ENCODE measurements at places on chromosomes 4 and X. TPM values are rescaled to one million over a fixed set of nuclear protein-coding genes. Genes with fewer than 3 reads are reported as not detected.

Gene RIBC1
- 2.4 TPM for total RNA-seq

Gene STARD8
- total RNA-seq: 3.5 TPM

DNA sequence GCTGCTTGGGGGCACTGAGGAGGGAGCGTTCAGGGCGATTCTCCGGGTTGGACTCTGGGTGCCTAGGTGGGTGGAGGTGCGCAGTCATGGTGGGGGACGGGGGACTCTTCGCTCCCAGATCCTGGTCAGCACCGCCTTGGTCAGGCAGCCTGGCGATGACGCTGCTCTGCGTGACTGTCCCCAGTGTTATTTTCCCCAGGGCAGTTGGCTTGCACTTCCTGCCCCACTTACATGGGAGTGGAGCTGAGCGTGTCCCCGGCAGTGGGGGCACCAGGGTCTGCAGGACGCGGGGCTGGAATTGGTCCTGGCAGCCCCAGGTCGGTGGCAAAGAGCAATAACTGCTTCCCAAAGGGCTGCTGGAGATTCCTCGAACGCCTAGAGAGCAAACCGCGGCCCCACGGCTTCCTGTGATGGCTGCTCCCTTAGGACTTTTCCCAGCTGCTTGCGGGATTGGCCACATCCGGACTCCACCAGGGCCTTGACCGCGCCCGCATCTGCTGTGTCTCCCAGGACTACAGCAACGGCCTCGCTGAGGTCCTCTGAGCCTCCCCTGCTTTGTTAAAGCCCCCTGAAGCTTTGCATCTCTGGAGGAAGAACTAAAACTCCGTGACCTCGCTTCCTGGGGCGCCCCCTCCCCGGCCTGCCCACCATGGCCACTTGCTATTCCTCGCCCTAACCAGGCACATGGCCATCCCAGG lies 35.3 kb upstream of the GPR78 start:
- H3K4me1 ChIP-seq: no peaks in the 10 kb centered on the region
- H3K4me3 ChIP-seq: no peak overlapping the region
- H3K27ac ChIP-seq: no peak overlapping the region
- H3K36me3 ChIP-seq: no peaks in the 10 kb centered on the region
- DNase-seq: no peak

DNA sequence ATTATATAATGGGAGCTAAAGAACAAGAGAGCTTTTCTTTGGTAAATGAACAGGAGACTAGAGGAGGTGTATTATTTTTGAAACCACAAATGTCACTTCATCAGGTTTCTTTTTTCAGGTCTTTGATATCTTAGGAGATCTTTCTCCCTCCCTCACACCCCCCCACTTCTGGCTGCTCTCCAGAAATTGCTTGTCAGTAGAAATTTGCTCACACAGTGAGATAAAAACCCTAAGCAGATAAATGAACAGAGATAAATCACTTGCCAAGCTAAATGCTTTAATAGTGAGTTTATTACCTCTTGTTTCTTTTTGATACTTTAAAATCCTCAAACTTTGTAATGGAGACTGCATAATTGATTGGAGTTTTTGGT lies 421.2 kb upstream of the TENM3 start:
- no peak overlapping the region for H3K27ac ChIP-seq
- no peak overlapping the region for H3K4me3 ChIP-seq
- no peaks in the 10 kb centered on the region for H3K27me3 ChIP-seq
- H3K36me3 ChIP-seq: no peaks in the 10 kb centered on the region
- no peaks in the 10 kb centered on the region for H3K4me1 ChIP-seq

GRCh38 chrX:105282077-105282476 lies 61.6 kb upstream of the TEX13A start:
- DNase-seq: no peak
- H3K36me3 ChIP-seq: no peaks in the 10 kb centered on the region
- no peaks in the 10 kb centered on the region for H3K4me1 ChIP-seq
- no peak overlapping the region for H3K4me3 ChIP-seq
- H3K27me3 ChIP-seq: no peaks in the 10 kb centered on the region
- H3K27ac ChIP-seq: no peak overlapping the region

GRCh38 chr4:103757631-103758030 lies 37.8 kb upstream of the TACR3 start:
- no peak for DNase-seq
- H3K27me3 ChIP-seq: no peaks in the 10 kb centered on the region
- H3K4me3 ChIP-seq: no peak overlapping the region
- H3K4me1 ChIP-seq: no peaks in the 10 kb centered on the region

DNA sequence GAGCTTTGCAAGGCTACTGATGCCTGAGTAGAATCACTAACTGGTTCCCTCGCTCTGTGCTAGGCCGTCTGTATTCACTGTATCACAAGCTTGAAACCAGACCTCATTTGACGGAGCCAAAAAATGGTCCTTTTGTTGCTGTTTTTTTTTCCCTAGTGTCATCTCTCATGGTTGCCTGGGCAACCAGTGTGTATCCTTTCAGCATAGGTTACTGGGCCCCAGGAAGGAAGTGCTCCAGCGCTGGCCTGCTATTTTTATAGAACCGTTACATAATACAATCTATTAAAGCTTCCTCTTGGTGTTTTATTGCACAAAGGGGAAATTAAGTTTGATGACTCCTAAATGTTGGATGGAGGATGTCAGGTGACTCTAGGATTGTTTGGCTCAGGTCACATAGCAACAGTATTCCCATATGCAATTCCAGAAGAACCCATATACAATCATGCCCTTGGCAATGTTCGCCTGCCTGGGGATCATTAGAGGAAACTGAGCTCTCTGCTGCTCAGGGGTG lies 220.4 kb downstream of the SPRY1 start:
- H3K27ac ChIP-seq: peak overlapping the region; percentile 8
- no peaks in the 10 kb centered on the region for H3K27me3 ChIP-seq
- no peak overlapping the region for H3K4me3 ChIP-seq
- no peaks in the 10 kb centered on the region for H3K36me3 ChIP-seq

GRCh38 chr4:6019316-6020263 lies 1.4 kb upstream of the C4orf50 start:
- DNase-seq: no peak
- H3K4me1 ChIP-seq: no peaks in the 10 kb centered on the region
- no peaks in the 10 kb centered on the region for H3K27me3 ChIP-seq
- no peaks in the 10 kb centered on the region for H3K36me3 ChIP-seq
- no peak overlapping the region for H3K27ac ChIP-seq

DNA sequence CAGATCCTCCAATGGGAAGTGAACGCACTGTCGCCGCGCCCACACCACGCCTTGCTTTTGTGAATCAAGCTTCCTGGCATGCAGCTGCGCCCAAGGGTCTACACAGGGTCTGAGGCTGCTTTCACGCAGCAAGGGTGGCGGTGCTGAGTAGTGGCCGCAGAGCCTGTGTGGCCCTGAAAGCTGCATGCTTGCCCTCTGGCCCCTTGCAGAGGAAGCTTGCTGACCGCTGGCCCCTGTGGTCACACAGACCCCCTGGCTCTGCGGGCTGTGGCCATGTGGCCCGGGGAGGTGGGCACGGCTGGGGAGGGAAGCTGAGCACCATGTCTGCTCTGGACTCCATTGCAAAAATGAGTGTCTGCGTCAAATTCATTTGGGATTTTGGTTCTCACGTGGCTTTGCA lies 8.8 kb downstream of the DOK7 start:
- no peak overlapping the region for H3K4me3 ChIP-seq
- no peak for DNase-seq
- no peaks in the 10 kb centered on the region for H3K27me3 ChIP-seq
- H3K36me3 ChIP-seq: no peaks in the 10 kb centered on the region
- no peaks in the 10 kb centered on the region for H3K4me1 ChIP-seq

GRCh38 chr4:998096-998691 lies 5.0 kb upstream of the SLC26A1 start:
- no peak overlapping the region for H3K4me3 ChIP-seq
- no peaks in the 10 kb centered on the region for H3K36me3 ChIP-seq
- peaks cover 3% of the 10 kb centered on the region for H3K27me3 ChIP-seq
- H3K4me1 ChIP-seq: peaks cover 9% of the 10 kb centered on the region
- H3K27ac ChIP-seq: no peak overlapping the region

- H3K4me1 ChIP-seq: no peaks in the 10 kb centered on the region
- H3K4me3 ChIP-seq: no peak overlapping the region
Observed at GRCh38 chr4:98617358-98618047, 40.9 kb downstream of the TSPAN5 start.

DNA sequence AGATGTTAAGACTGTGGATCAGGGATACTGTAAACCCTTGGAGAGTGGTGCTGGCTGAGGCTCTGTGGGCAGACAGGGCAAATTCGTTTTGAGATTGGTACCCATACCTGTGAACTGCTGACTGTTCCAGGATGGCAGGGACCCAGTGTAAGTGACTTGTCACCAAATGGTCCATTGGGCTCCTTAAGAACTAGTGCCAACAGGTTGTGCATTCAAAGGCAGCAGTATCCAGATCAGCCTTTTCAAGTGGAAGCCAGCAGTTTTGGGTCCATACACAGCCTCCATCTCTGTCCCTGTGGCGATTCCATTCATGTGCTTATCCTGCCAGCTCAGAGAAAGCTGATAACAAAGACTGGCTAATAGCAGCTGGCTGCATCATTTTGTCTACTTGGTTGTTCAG lies 84.0 kb upstream of the SCOC start:
- no peaks in the 10 kb centered on the region for H3K4me1 ChIP-seq
- DNase-seq: no peak
- H3K27me3 ChIP-seq: no peaks in the 10 kb centered on the region
- no peak overlapping the region for H3K27ac ChIP-seq
- no peak overlapping the region for H3K4me3 ChIP-seq
- H3K36me3 ChIP-seq: no peaks in the 10 kb centered on the region

DNA sequence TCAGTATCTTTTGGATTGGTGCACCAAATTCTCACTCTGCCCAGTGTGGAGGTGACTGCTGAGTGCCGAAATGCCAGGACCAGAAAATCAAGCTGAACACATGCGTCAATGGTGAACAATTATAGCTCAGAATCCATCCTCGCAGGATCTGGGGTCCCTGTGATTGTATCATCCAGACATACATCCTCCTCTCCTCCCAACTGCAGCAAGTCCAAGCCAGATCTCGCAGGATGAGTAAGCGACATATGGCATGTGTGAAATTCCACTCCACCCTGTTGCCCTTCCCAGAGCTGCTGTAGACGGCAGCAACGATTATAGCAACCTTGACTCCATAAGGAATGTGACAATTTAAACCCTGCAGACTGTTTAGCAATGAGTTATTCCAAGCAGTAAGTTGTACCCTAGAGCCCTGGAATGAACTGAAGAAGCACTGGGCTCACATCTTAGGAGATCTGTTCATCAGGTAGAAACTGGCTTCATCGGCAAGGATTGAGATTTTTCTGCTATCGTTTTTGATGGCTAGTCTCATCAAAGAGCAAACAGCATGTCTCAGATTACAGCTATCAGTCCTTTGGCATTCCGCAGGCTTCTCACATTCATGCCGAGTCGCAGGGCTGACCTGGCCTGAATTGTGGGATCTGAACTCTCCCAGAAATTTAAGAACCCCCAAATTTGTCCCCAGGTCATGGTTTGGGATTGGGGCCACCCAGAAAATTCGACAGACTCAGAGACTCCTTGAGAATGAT lies 35.5 kb upstream of the SORBS2 start:
- no peak overlapping the region for H3K4me3 ChIP-seq
- H3K27ac ChIP-seq: no peak overlapping the region
- no peaks in the 10 kb centered on the region for H3K27me3 ChIP-seq
- no peaks in the 10 kb centered on the region for H3K4me1 ChIP-seq

DNA sequence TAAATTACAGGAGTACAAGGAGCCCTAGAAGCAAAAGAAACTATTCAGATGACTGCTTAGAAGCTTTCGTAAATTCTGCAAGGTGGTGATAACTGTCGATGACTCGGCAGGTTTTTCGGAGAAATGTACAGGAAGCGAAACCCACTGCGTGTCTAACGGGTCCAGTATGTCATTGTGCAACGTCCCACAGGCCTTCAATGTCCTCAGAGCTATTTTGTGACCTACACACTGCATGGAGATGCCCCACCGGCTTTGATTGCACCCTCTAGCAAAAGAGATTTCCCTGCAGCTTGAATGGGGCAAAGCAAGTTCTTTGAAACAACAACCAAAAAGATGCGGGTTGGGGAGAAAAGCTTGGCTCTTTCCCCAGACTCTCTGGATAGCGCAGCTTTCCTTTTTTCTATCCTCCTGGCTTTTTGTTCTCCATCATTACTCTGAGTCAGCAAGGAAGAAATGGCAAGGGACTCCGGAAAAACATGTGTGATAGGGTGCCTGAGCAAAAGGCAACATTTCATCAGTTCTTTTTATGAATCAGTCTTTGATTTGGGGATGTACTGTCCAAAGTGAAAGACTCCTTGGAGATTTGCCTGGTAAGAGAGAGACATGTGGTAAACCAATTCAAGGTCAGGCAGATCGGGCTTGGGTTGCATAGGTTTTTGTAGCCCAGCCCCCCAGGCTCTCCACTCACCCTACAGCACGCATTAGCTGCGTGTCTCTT lies 112.0 kb upstream of the TBL1X start:
- H3K4me1 ChIP-seq: peaks cover 10% of the 10 kb centered on the region
- no peaks in the 10 kb centered on the region for H3K36me3 ChIP-seq
- no peaks in the 10 kb centered on the region for H3K27me3 ChIP-seq
- DNase-seq: peak; percentile 12
- peak overlapping the region; percentile 8 for H3K4me3 ChIP-seq

- H3K27ac ChIP-seq: no peak overlapping the region
- H3K27me3 ChIP-seq: no peaks in the 10 kb centered on the region
- no peaks in the 10 kb centered on the region for H3K36me3 ChIP-seq
- no peak overlapping the region for H3K4me3 ChIP-seq
- no peak for DNase-seq
- H3K4me1 ChIP-seq: no peaks in the 10 kb centered on the region
Observed at GRCh38 chrX:91066104-91066503, 368.5 kb upstream of the PABPC5 start.

DNA sequence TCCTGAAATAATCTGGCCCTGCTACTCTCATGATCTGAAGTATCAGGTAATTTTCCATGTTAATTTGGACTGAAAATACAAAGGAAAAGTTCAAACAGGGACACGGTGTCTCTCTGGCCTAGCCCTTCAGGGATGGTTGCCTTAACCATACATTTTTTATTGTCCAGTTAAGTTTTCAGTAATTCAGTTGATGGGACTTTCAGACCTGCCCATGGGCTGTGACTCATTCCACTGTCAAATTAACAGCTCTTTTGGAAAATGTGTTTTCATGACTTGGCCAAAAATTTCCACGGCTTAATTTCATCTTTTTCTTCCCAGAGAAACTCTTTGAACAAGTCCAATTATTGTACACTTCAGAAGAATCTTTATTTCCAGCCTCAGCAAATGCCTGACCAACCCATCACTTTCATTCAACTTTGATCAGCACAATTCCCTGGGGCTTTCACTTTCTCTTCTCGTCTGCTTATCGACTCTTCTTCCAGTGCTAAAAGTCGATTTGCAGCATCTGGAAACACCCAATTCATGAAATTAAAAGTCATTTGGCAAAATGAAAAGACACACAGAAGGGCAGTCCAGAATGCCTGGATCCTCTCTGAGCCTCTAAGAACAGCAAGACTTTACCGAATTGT lies 293.9 kb downstream of the RAB28 start:
- H3K27me3 ChIP-seq: no peaks in the 10 kb centered on the region
- no peaks in the 10 kb centered on the region for H3K36me3 ChIP-seq
- no peaks in the 10 kb centered on the region for H3K4me1 ChIP-seq
- no peak for DNase-seq
- no peak overlapping the region for H3K4me3 ChIP-seq

All from naive thymus-derived CD4-positive, alpha-beta T cell (primary cell).